Adrenal gland (tissue), 19 donors: ENCODE measurements at places on chromosomes 6 and 20. TPM values are rescaled to one million over a fixed set of nuclear protein-coding genes. Genes with fewer than 3 reads are reported as not detected.

Gene CPNE5
- total RNA-seq, result 0.26 TPM

Gene STMND1
- not detected for total RNA-seq

Gene GNRH2
- 1.7 TPM for total RNA-seq

Gene RAD21L1
- total RNA-seq, result 0.06 TPM

Gene IRF4
- 1.0 TPM for total RNA-seq

Gene SLC22A2
- not detected for total RNA-seq

Gene POU5F1
- not detected for total RNA-seq

Gene MUC21
- total RNA-seq, result not detected

Gene OR2B2
- not detected for total RNA-seq

Gene GFRA4
- not detected for total RNA-seq

Gene HECA
- 25.2 TPM for total RNA-seq

Gene HLA-DRA
- total RNA-seq, result 352 TPM

Gene HMGCLL1
- 1.0 TPM for total RNA-seq

Gene C6orf141
- total RNA-seq, result 0.65 TPM

Gene KIAA0408
- total RNA-seq, result 2.2 TPM

Gene MYL9
- total RNA-seq, result 1,074 TPM

Gene KCNK16
- not detected for total RNA-seq

Gene GABRR1
- total RNA-seq, result not detected

Gene DDO
- total RNA-seq, result 4.4 TPM

Gene THBD
- 21.0 TPM for total RNA-seq

Gene LAMA2
- total RNA-seq, result 39.1 TPM

Gene REM1
- 1.3 TPM for total RNA-seq

Gene ADAM33
- 3.4 TPM for total RNA-seq
